Esophagus mucosa (tissue), 1 donor: ENCODE measurements at places on chromosomes 4 and X. TPM values are rescaled to one million over a fixed set of nuclear protein-coding genes. Genes with fewer than 3 reads are reported as not detected.

Gene BTC
- 1.4 TPM for total RNA-seq

Gene ADH1A
- total RNA-seq: not detected

Gene BEND4
- total RNA-seq: 0.08 TPM

Gene DGAT2L6
- not detected for total RNA-seq

Gene SSX1
- total RNA-seq: not detected

Gene DDX3X
- total RNA-seq: 200 TPM

Gene WAS
- 1.2 TPM for total RNA-seq

Gene LPAR4
- total RNA-seq: not detected

Gene DNAAF6
- total RNA-seq: not detected

Gene SNCA
- total RNA-seq: 6.5 TPM

Gene FAM3A
- 40.6 TPM for total RNA-seq

Gene CFP
- total RNA-seq: 0.48 TPM

Gene P2RY8
- total RNA-seq: 0.52 TPM

Gene PCDH18
- 2.8 TPM for total RNA-seq

Gene PHKA2
- 8.8 TPM for total RNA-seq

Gene PCSK1N
- total RNA-seq: 0.36 TPM

Gene GALNTL6
- not detected for total RNA-seq

Gene TMEM154
- 120 TPM for total RNA-seq

Gene SPANXA2
- total RNA-seq: not detected

Gene CT55
- total RNA-seq: not detected

Gene FGFR3
- total RNA-seq: 150 TPM
